ENCODE measurements at places on chromosomes 7 and 10. TPM values are rescaled to one million over a fixed set of nuclear protein-coding genes. Genes with fewer than 3 reads are reported as not detected.

DNA sequence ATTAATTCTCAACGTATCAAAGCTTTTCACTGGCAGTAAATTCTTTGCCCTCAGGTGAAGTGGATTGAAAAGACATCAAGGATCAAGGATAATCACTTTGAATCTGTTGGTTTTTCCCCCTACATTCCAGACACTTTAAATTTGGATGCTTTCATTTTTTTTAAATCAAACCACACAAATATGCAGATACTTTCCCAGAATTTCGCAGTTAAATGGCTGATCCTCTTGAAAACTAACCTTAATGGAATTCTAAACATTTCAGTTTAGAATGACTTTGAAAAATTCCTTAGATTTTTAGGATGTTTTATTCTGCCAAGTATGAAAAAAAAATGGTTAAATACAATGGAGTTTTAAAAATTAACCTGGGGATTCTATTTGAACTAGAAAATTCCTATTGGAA is 325.9 kb downstream of the GFRA1 start:
- no peak for DNase-seq

Gene TUBB8
- total RNA-seq = 1.5 TPM

GRCh38 chr10:6763423-6763822 is 183.3 kb upstream of the PRKCQ start:
- no peak for DNase-seq

Gene PON1
- not detected for total RNA-seq

- DNase-seq = no peak
These were observed 196.0 kb downstream of the MAD1L1 start for GRCh38 chr7:2036786-2037185.

- no peak for DNase-seq
These were observed 14.8 kb downstream of the ADGRA1 start for GRCh38 chr10:133102415-133103095.

Gene PDE6C
- total RNA-seq = not detected

Gene SHOC2
- 30.2 TPM for total RNA-seq

Gene GJD4
- not detected for total RNA-seq

DNA sequence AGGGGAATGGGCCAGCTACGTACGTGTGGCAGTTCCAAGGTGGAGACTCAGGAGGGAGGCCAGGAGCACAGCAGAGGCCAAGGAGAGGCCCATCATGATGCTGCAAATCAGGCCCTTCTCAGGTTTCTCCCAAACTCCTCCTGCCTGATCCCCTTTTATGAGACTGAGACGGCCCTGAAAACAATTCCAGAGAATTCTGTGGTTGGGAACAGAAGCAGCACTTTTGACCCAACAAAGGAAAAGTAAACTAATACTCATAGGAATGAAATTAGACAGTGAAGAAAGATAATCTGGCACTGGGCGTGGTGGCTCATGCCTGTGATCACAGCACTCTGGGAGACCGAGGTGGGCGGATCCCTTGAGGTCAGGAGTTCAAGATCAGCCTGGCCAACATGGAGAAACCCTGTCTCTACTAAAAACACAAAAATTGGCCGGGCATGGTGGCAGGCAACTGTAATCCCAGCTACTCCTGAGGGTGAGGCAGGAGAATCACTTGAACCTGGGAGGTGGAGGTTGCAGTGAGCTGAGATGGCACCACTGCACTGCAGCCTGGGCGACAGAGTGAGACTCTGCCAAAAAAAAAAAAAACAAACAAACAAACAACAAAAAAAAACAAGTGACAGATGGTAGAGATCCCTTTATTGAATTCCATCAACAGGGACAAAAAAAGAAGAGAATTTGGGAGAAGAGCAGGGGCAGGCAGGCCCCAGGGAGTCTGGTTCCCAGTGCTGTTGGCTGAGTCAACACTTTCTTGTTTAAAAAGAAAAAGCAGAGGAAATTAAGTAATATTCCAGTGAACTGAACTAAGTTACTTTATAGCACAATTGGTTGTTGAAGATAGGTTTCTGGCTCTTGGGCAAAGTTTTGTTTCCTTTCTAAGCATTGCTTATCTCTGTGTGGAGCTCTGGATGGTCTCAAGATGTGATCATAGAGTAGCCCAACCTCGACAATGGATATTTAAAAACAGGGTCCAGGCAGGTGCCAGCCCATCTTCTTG is at the start of gene CCL26:
TSS of gene CCL26 (minus strand) at position 131 of the 997 bp plus-strand sequence. CDS start at position 96, 35 bp downstream.
- no peak for DNase-seq

GRCh38 chr10:38226385-38226784 is 132.2 kb downstream of the ZNF37A start:
- no peak for DNase-seq

DNA sequence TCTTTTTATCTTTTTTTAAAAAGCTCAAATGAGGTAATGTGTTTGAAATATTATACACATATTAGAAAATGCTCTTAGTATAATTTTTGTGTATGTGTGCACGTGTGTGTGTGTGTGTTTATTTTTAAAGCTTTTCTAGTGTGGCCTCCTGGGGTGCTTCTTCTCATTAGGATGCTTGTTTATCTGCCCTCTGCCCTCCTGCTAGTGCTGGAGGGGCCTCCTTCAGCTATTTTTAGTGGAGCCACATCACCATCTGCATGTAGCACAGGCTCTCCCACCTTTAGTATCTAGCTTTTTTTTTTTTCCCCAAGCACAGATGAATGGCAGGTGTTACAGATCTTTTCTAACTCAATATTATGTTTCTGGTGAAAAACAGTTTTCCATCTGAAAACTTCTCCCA is 155.7 kb upstream of the TMEM229A start:
- DNase-seq = no peak

Gene SMO
- 61.2 TPM for total RNA-seq
